Foreskin keratinocyte (primary cell): ENCODE measurements at places on chromosomes 2 and 18. TPM values are rescaled to one million over a fixed set of nuclear protein-coding genes. Genes with fewer than 3 reads are reported as not detected.

RAB27B gene
- total RNA-seq: 2.4 and 4.3 TPM in 2 replicates

GRCh38 chr2:143505542-143505941 lies 376.3 kb downstream of the ARHGAP15 start:
- DNase-seq: no peak

DNA sequence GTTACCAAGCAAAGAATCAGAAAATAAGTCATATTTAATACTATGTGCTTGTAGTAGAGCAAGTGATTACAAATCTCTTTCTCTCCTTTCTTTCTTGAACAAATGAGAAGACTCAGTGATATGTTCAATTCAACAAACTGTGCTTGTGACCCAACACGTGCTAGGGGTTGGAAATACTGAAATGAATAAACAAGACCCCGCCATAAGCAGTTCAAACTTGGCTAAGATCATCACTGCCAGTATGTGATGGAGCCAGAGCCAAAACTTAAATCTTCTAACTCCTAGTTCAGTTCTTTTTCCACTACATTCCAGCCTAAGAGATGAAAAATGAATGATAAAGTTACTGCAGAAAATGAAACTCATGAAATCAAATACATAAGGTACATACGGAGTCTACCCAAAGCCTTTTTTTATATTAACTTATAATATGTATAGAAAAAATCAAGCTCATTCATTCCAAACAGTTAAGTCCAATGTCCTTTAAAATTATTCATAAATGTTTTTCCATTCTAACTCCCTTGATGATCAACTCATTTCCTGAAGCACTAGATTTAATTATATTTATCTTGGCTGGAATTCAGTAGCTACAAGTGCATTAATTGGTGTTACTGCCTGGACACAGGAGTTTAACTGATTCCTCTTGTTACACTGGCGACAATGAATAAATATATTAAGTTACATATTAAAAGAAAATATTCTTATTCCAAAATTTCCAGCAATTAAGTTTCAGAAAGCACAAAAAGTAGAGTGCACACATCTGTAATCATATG lies 36.0 kb downstream of the GALNT3 start:
- DNase-seq: no peak

DNA sequence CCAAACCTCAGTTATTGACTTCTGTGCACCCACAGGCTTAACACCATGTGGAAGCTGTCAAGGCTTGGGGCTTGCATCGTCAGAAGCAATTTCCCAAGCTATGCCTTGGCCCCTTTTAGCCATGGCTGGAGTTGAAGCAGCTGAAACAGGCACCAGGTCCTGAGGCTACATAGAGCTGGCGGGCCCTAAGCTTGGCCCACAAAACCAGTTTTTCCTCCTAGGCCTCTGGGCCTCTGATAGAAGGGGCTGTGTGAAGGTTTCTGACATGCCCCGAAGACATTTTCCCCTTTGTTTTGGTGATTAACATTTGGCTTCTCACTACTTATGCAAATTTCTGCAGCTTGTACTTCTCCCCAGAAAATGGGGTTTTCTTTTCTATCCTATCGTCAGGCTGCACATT lies 9.1 kb upstream of the TMX3 start:
- no peak for DNase-seq
